ENCODE measurements at places on chromosomes 3 and 15. TPM values are rescaled to one million over a fixed set of nuclear protein-coding genes. Genes with fewer than 3 reads are reported as not detected.
A peak's percentile ranks its signal among the peaks of the same experiment; 100 is the strongest.

- no peak for DNase-seq
Measured at GRCh38 chr3:156581954-156582353, 27.0 kb upstream of the SSR3 start.

DNA sequence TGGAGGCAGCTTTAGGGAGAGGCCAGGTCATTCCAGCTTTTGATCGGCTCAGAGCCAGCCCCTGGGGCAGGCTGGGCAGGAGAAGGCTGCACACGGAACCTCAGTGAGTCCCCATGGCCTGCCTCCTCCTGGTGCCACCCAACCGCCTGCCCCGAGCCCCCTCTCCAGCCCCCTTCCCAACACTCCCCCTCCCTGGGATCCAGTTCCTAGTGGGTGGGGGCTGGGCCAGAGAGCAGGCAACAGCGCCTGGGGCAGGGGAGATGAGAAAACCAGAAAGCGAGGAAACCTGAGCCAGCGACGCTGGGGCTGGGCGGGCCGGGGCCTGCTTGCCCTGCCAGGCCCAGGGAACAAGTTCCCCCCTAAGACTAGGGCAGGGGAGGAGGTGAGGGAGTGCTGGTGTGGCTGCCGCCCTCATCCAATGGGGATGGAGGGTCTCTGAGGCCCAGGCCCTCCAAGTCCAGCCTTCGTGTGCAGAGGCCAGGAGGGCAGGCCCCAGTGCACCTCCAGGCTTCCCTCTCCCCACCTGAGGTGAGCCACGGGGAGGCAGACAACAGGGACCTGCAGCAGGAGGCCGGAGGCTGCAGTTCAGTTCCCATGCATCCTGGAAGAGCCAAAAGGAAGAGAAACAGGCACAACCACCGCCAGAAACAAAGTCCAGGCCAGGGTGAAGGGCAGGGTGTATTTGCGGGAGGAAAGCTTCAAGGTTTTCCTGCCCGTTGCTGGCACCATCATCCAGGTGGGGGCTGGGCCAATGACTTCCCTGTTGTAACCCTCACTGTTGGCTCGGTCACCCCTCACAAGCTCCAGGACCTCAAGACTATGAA is 4.0 kb upstream of the SEMA3F start:
- DNase-seq: no peak

DNA sequence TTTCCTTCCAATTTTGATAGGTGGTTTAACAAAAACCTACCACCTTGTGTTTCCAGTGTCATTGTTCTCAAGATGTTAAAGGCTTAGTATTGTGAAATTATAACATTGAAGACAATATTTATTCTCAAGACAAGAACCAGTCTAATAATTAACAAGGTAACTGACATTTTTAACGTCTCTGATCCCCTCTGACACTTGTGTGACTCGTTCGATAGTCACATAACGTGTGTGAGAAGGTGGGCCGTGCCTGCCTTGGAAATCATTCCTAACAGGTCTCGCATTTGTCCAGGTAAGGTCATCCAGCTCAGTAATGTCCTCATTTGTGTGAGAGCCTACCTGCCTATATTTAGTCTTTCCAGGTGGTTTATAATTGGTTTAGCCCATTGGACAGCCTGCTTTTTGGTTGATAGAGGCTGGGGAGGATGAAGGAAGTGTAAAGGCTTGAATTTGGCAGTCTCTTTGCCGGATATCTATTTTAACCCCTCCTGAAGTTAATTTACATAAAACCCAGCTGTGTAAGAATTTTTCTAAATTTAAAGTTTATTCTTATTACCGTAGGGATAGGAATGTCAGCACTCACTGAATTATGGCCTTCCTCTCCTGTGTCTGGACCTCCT is 94.4 kb downstream of the AKAP13 start:
- no peak for DNase-seq

GRCh38 chr3:61055447-61055846 is 195.8 kb downstream of the FHIT start:
- DNase-seq: no peak

DNA sequence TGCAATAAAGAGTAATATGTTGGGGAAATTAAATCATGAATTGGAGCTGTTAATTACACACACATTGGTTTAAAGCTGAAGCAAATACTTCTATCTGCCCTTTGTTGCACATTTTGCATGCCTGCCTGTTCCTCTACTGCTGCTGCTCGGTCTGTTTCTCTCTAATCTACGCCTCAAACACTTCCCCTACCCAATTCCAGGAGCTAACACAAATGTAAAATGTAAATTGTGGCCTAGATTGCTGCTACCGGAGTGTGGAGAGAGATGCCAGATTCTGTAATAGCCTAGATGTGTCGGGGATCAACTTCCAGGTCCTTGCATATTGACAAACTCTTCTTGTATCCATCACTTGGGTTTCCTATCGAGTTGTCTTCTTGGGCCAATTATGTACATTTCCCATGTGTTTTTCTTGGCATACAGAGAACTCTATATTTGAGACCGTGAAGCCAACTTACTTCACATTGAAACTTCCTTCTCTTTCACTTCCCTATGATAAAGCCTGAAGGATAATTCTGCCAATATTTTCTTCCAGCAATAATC is 450.4 kb upstream of the NR2F2 start:
- no peak for DNase-seq

DNA sequence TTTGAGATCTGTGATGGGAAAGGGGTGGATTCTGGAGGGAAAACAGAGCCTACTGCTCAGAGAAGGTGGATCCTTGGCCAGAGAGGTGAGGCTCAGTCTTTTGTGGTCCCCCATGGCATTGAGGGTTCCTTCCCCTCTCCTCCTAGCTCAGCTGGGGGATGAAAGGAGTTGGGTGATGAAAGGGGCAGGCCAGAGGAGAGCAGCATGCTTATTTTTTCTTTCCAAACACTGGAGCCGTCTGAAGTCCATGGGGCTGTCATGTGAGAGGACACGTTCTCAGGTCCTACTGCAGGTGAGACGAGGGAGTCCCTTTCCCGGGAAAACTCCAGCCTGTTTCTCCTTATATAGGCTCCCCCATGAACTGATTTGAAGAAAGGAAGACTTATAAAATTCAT is 71.4 kb downstream of the SCN5A start:
- peak; percentile 7 for DNase-seq

- no peak for DNase-seq
Measured at GRCh38 chr3:150920236-150920635, 15.0 kb upstream of the MINDY4B start.

DNA sequence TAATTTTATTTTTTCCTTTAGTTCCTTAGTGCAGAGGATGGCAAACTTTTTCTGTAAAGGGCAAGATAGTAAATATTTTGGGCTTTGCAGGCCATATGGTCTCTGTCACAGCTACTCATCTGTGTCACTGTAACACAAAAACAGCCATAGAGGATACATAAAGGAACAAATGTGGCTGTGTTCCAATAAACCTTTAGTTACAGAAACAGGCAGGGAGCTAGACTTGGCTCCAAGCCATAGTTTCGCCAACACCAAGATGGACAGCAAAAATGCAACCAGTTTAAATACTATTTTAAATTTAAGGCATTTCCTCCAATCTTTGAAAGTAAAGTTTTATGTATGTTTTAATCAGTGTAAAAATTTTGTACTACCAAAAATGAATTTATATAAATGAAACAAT is 753.4 kb downstream of the FHIT start:
- no peak for DNase-seq

GRCh38 chr3:67940210-67940952 is 286.0 kb upstream of the SUCLG2 start:
- DNase-seq: no peak

DNA sequence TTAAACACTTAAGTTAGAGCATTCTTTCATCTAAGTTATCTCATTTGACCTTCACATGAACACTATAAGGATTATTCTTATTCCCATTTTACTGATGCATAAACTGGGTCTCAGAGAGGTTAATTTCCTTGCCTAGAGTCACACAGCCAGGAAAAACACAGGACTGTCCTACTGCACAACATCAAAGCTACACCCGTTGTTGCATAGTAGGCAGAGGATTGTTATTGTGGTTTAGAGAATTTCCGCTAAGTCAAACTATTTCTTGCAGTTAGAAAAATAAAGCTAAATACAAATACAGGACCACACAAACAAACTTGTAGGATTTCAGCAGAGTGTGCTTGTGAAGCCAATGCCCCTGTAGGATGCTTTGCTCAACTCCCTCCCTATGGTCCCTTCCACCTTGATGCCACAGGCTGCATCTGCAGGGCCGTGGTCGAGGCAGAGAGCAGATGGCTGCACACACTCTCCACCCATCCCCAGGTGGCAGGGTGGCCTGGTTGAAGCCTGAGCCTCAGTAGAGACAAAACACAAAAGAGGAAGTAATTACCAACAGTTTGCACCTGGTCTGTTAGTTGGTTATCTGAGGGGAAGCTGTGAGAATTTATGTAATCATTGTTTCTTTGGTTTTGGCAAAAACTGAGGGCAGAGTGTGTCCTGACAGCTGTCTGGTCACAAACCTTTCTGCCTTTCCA is 41.1 kb upstream of the SKOR1 start:
- peak; percentile 40 for DNase-seq

- DNase-seq: no peak
Measured at GRCh38 chr3:149844091-149844490, 31.1 kb downstream of the RNF13 start.

DNA sequence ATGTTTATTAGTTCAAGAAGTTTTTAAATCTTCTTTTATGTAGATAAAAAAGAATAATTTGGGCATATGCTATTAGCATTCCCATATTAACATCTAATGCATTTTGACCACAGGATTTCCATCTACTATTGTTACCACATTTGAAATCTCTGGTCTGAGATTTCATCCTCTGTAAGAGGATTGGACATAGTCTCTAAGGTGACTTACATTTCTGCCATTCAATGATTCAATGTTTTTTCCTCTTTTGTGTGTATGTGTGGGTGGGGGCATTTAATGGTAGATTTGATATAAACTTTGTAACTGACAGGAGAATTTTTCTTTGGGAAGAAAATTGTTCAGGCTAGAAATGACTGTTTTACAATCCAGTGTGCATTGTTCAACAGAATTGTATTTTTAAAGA is 307.3 kb upstream of the RBMS3 start:
- DNase-seq: no peak

GRCh38 chr3:99199021-99199420 is 297.5 kb upstream of the DCBLD2 start:
- DNase-seq: no peak

DNA sequence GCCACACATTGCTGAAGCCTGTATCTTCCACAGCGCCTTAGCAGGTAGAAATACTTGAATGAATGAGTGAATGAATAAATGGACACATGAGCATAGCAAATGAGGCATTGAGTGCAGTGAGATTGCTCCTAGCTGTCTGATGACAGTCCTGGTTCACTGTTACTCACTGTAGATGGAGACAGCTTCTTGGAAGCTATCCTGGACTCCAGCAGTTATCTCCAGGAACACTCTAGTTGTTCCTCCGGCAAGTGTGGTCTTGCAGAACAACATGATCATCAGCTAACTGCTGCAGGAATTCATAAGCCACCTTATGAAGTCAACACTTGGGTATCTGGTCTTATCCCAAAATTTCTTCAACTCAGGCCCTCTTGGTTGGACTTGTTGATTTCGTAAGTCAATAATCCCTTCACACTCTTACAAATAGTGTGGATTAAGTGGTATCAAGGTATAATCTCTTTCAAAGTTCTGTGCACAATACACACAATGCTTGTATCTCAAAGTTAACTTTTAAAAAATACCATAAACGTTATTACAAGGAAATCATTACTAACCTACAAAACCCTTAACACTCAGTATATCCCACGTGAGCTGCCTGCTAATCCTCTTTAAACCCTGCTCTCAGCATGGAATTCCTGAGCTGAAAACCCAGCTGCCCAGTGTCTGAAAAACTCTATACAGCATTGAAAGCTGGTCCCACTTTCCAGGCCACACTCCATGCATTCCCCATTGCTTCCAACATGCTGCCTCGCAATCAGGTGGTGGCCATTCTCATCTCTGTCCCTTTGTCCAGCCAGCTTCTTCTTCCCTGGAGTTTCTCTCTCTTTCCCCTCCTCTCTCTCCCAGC is 14.4 kb upstream of the ZBTB38 start:
- DNase-seq: no peak

- DNase-seq: peak; percentile 41
Measured at GRCh38 chr3:197003461-197004385, 25.9 kb downstream of the MELTF start.

Gene SKOR1
- 0.21 TPM for total RNA-seq

Gene SEC61A1
- 148 TPM for total RNA-seq

Gene CAND2
- 0.53 TPM for total RNA-seq

All from activated CD8-positive, alpha-beta T cell treated with anti-CD3 and anti-CD28 coated beads, Interleukin-2, amount 10 ng/mL, durations not matched to agents 7 days and 5 days (primary cell).